CD4-positive, alpha-beta T cell treated with Interleukin-17A for 4 hours (primary cell): ENCODE measurements at places on chromosomes 6 and 20.

DNA sequence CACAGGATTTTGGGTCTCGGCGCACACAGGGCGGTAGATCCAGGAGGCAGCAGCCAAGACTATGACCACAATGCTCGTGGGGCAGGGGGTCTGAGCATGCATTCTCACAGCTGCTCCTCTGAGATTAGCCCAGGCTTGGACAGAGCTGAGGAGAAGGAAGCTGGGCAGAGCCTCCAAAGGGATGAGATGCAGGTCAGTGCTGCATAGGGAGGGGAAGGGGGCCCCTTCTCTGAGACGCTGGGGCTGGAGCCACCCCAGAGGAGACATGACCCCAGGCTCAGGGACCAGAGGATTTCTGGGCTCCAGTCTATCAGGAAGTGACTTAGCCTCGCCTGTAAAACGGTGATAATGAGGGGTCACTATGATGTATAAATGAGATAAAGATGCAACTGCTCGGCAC, 93.9 kb downstream of the BFSP1 start:
- DNase-seq: no peak

DNA sequence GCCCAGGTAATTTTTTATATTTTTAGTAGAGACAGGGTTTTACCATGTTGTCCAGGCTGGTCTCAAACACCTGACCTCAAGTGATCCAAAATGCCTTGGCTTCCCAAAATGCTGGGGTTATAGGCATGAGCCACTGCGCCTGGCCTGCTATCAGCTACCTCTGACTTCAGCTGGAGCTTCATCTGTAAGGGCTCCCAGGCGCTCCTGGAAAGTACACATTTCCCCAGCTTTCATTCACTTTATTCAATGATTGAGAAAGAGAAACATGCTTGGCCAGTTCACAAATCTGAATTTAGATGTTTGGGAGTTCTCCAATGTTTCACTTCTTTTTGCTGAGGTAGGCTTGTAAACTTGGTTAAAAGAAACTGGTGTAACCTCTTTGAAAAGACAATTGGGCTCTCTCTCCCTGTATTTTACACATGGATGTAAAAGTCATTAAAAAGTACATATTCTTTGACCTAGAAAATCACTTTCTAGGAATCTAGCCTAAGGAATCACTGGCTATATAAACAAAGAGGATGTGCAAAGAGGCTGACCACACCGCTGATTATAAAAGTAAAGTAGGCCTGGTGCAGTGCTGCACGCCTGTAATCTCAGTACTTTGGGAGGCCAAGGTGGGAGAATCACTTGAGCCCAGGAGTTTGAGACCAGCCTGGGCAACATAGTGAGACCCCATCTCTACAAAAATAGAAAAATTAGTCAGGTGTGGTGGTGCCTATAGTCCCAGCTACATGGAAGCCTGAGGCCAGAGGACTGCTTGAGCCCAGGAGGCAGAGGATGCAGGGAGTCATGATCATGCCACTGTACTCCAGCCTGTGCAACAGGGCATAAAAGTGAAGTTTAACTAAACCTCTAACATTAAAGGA, 128.9 kb downstream of the BACH2 start:
- no peak for DNase-seq

- peak; percentile 74 for DNase-seq
Observed at GRCh38 chr6:73452107-73452461, at the start of gene CGAS. TSS of gene CGAS (minus strand) at chr6:73452297. CDS start at chr6:73452181, 116 bp downstream.

DNA sequence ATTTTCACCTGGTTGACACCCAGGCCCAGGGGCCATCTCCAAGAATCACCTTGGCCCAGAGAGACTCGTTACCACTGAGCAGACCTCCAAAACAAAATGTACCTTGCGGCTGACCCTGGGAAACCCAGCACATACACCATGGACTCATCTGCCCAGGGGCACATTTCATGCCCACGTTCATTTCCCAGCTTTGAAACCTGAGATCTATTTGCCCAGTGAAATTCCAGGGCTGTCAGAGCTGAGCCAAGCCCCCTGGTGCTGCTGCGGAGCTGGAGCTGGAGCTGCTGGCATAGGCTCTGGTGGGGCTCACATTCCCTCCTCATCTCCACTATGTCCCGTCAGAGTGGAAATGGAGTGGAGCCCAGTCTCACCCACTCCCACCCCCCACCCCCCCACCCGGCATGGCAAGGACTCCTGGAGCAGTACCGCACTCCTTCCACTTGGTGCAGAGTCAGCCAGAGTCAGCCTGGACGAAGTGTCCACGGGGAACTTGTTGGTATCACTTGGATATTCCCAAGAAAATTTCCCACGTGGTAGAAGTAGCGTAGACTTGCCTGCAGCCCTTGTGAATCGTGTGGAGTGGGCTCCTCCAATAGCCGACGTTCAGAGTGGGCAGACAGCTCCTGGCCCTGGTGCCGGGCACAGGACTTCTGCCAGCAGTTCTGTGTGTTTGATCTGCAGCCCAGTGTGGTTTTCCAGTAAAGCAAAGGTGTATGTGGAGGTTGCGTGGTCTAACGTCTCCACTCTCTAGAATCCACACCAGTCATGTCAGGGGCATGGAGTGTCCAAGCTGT, 18.1 kb upstream of the OSER1 start:
- no peak for DNase-seq

GRCh38 chr6:137351890-137352289, 132.7 kb upstream of the IFNGR1 start:
- DNase-seq: no peak

DNA sequence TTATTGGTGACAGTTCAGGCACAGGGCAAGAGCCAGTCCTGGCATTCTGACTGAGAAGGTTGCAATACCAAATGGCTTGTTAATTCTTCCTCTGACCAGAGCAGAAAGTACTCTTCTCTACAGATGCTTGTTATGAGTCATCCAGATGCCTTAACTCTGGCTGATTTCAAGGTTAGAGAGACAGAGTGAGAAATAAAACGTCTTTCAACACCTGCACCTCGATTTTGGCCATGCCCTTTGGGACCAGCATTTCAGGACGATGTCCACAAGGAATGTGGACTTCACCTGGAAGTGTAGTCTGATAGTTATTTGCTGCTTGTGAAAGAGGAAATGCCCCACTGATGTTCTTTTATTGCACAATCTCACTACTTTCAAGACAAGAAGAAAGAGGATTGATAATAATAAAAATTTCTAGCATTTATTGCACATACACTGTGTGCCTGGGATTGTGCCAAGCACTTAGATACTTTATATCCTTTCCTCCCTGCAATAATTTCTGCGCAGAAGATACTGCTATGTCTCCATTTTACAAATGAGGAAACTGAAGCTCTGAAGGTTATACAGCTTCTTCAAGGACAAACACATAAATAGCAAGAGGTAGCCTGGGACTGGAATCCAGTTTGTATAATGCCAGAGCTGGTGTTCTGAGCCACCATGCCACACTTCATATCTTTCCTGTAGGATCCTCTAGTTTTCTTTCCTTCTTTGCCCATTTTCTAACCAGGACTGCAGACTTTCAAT, 33.5 kb upstream of the MCM3 start:
- DNase-seq: no peak

- DNase-seq: no peak
Observed at GRCh38 chr6:128882991-128883611, at the start of gene LAMA2. TSS of gene LAMA2 (plus strand) at chr6:128883138. CDS start at chr6:128883246, 108 bp downstream.

DNA sequence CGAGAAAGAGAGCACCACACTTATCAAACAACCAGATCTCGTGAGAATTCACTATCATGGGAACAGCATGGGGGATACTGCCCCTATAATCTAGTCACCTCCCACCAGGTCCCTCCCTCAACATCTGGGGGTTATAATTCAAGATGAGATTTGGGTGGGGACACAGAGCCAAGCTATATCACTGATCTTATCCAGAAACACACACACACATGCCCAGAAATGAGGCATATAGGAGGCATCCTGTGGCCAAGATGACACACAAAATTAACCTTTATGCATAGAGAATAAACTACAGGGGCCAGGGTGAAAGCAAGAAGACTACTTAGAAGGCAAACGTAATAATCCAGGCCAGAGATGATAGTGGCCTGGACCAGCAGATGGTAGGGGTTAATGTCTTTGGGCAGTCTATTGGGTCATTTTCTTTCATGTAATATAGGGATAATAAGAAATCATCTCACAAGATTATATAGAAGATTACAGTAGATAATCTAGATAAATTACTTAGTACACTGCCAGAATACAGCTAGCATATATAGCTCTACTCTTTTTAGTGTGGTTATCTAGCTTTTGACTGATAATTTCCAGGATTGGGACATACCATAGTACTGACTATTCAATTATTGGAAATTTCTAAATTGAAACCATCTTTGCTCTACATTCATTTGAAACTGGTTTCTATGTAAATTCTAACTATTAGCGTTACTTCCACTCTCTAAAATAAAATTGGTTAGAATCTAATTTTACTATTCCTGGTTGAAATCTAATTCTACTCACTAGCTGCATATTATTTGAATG, 20.0 kb downstream of the RNF144B start:
- DNase-seq: no peak
